Large intestine (tissue), 12 donors: ENCODE measurements at places on chromosomes 3 and 15.

- no peaks in the 10 kb centered on the region for H3K27me3 ChIP-seq
- peaks cover 70% of the 10 kb centered on the region for H3K4me1 ChIP-seq
- peaks cover 7% of the 10 kb centered on the region for H3K36me3 ChIP-seq
- H3K4me3 ChIP-seq = no peak overlapping the region
- peak; percentile 48 for DNase-seq
- peak overlapping the region; percentile 97 for H3K27ac ChIP-seq
Measured at GRCh38 chr15:64636556-64636955, 138.8 kb downstream of the RBPMS2 start.

GRCh38 chr15:83166218-83166617 is 41.4 kb downstream of the HDGFL3 start:
- H3K27me3 ChIP-seq = no peaks in the 10 kb centered on the region
- no peaks in the 10 kb centered on the region for H3K4me1 ChIP-seq
- DNase-seq = no peak
- H3K27ac ChIP-seq = no peak overlapping the region
- no peak overlapping the region for H3K4me3 ChIP-seq

GRCh38 chr3:8767667-8768363 is 1.6 kb downstream of the OXTR start:
- peak; percentile 43 for DNase-seq
- H3K4me1 ChIP-seq = peaks cover 11% of the 10 kb centered on the region
- H3K36me3 ChIP-seq = no peaks in the 10 kb centered on the region
- no peak overlapping the region for H3K27ac ChIP-seq
- H3K4me3 ChIP-seq = peak overlapping the region; percentile 19

- no peak overlapping the region for H3K27ac ChIP-seq
- no peaks in the 10 kb centered on the region for H3K4me1 ChIP-seq
- no peak overlapping the region for H3K4me3 ChIP-seq
- DNase-seq = no peak
- no peaks in the 10 kb centered on the region for H3K27me3 ChIP-seq
Measured at GRCh38 chr3:47856669-47857068, 53.7 kb downstream of the DHX30 start.

DNA sequence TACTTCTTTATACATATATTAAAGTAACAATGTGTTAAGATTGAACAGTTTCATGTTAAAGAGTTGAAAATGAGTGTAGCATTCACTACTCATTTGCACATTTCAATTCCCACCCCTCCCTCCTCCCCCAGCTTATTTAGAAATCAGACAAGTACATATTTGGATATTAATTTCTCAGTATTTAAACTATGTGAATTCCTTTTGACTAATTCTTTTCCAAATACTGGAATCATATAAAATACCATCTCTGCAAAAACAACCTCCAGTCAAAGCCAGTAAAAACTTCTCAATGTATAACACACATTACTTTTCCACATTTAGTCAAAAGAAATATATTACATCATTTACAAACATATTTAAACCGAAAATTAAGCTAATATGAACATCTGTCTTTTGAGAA is 25.5 kb upstream of the SHC4 start:
- H3K4me3 ChIP-seq = no peak overlapping the region
- H3K4me1 ChIP-seq = no peaks in the 10 kb centered on the region
- no peaks in the 10 kb centered on the region for H3K27me3 ChIP-seq
- no peak for DNase-seq

DNA sequence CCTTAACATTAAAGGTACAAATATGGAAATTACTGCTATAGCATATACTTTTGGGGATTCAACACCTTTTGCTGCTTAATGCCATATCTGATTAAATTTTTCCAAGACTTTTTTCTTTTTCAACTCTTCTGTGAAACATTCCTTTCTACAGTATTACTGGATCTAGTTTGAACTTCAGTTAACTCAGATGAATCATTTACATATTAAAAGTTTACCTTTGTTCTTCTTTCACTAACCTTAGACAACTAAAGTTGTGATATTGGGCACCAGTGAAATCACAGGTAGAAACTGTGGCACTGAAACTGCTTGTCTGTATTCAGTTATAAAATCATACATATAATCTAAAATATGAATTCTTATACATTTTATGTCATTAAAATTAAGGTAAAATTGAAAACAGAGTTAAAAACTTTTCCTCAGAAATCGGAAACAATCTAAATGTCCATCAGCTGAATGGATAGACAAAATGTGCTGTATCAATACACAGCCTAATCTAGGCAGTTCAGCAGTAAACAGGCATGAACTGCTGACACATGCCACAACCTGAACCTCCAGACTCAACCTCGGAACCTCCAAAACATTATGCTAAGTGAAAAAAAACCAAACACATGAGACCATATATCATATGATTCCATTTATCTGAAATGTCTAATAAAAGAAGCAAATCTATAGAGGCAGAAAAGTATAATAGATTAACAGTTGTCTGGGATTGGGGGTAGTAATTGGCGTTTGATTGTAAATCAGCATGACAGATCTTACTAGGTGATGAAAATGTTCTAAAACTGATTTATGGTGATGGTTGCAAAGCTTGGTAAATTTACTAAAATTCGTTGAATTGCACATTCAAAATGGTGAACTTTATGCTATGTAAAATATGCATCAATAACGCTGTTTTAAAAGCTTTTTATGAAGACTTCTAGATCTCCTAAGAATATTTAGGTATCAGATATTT is 50.0 kb downstream of the PPARG start:
- H3K27me3 ChIP-seq = no peaks in the 10 kb centered on the region
- H3K36me3 ChIP-seq = no peaks in the 10 kb centered on the region
- H3K27ac ChIP-seq = peak overlapping the region; percentile 5
- H3K4me1 ChIP-seq = no peaks in the 10 kb centered on the region
- DNase-seq = no peak

GRCh38 chr15:40044717-40045571 is 6.0 kb upstream of the SRP14 start:
- H3K36me3 ChIP-seq = no peaks in the 10 kb centered on the region
- H3K4me1 ChIP-seq = peaks cover 25% of the 10 kb centered on the region
- H3K27ac ChIP-seq = no peak overlapping the region
- no peak overlapping the region for H3K4me3 ChIP-seq
- DNase-seq = peak; percentile 87

DNA sequence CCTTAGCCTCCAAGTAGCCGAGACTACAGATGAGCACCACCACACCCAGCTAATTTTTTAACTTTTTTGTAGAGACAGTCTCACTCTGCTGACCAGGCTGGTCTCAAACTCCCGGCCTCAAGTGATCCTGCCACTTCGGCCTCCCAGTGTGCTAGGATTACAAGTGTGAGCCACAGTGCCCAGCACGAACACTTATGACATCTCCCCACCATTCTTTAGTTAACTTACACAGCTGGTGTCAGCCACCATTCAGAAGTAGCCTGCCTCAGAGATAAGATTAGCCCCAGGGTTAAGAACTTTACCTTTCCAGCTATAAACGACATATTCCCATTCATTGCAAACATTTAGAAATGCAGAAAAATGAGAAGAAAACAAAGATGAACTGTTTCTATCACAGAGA is 58.2 kb downstream of the TRPM7 start:
- H3K27ac ChIP-seq = no peak overlapping the region
- no peak overlapping the region for H3K4me3 ChIP-seq

GRCh38 chr3:49383387-49383786 is 25.2 kb upstream of the GPX1 start:
- H3K4me1 ChIP-seq = no peaks in the 10 kb centered on the region
- no peaks in the 10 kb centered on the region for H3K36me3 ChIP-seq
- no peak overlapping the region for H3K27ac ChIP-seq
- DNase-seq = no peak
- H3K27me3 ChIP-seq = no peaks in the 10 kb centered on the region

GRCh38 chr3:13296662-13297061 is 123.5 kb downstream of the NUP210 start:
- H3K27me3 ChIP-seq = peaks cover 22% of the 10 kb centered on the region
- H3K36me3 ChIP-seq = no peaks in the 10 kb centered on the region
- no peak overlapping the region for H3K4me3 ChIP-seq
- no peaks in the 10 kb centered on the region for H3K4me1 ChIP-seq
- DNase-seq = no peak
- no peak overlapping the region for H3K27ac ChIP-seq

DNA sequence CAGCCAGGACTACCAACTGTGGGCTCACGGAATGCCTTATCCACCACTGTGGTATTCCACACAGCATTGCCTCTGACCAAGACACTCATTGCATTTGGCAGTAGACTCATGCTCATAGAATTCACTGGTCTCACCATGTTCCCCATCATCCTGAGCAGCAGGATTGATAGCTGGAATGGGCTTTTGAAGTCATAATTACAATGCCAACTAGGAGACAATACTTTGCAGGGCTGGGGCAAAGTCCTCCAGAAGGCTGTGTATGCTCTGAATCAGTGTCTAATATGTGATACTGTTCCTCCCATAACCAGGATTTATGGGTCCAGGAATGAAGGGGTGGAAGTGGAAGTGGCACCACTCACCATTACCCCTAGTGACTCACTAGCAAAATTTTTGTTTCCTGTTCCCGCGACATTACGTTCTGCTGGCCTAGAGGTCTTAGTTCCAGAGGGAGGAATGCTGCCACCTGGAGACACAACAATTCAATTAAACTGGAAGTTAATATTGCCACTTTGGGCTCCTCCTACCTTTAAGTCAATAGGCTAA is 58.6 kb upstream of the CCDC80 start:
- no peaks in the 10 kb centered on the region for H3K27me3 ChIP-seq
- no peaks in the 10 kb centered on the region for H3K36me3 ChIP-seq
- DNase-seq = no peak
- H3K4me1 ChIP-seq = no peaks in the 10 kb centered on the region

DNA sequence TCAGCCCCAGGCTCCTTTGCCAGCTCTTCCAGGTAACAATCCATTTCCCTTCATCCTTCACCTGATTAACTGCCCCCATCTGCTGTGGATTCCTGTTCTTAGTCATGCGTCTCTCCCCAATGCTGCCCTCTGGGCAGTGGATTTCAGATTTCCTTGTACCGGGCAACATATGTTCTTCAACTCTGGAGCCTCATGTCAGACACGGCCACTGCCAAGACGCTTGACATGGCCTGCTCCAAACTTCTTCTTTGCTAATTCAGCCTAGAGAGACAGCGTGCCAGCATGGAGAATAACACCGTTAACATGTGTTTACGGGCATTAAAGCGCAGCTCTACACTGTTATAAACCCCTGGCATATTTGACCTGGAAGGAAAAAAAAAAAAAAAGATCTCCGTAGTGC is 1035.1 kb upstream of the NR2F2 start:
- DNase-seq = no peak
- no peak overlapping the region for H3K4me3 ChIP-seq
- H3K27me3 ChIP-seq = peaks cover 2% of the 10 kb centered on the region

GRCh38 chr3:177440456-177441104 is 243.3 kb upstream of the TBL1XR1 start:
- H3K27me3 ChIP-seq = no peaks in the 10 kb centered on the region
- no peaks in the 10 kb centered on the region for H3K36me3 ChIP-seq
- DNase-seq = no peak
- H3K27ac ChIP-seq = no peak overlapping the region

- H3K4me1 ChIP-seq = no peaks in the 10 kb centered on the region
- H3K36me3 ChIP-seq = no peaks in the 10 kb centered on the region
- H3K27ac ChIP-seq = no peak overlapping the region
- no peaks in the 10 kb centered on the region for H3K27me3 ChIP-seq
Measured at GRCh38 chr3:196440696-196441095, 8.5 kb upstream of the UBXN7 start.

DNA sequence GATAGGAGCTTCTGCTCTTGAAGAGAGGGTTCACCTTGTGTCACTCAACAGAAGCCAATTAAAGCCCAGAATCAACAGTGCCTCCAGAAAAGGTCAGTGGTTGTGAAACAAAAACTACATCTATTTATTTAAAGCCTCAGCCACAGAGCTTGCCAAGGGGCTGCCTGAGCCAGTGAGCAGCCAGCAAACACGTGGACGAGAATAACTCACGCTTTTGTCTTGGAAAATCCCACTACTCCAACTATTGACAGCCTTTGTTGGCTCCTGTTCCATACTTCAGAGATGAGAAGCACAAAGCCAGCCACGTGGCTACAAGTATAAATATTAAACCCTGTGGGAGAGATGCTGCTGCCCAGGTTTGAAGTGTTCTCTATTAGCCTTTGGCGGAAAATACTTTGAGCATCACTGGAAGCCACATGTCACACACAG is 10.3 kb downstream of the GPR156 start:
- H3K4me1 ChIP-seq = no peaks in the 10 kb centered on the region
- H3K27me3 ChIP-seq = peaks cover 3% of the 10 kb centered on the region
- no peak overlapping the region for H3K4me3 ChIP-seq
- DNase-seq = no peak
- no peaks in the 10 kb centered on the region for H3K36me3 ChIP-seq
- H3K27ac ChIP-seq = no peak overlapping the region

GRCh38 chr15:79209116-79209515 is 73.4 kb upstream of the ANKRD34C start:
- no peak overlapping the region for H3K27ac ChIP-seq
- H3K27me3 ChIP-seq = peaks cover 60% of the 10 kb centered on the region
- H3K4me3 ChIP-seq = no peak overlapping the region
- no peak for DNase-seq
- H3K36me3 ChIP-seq = no peaks in the 10 kb centered on the region

- no peak for DNase-seq
- H3K36me3 ChIP-seq = peaks cover 43% of the 10 kb centered on the region
- no peaks in the 10 kb centered on the region for H3K4me1 ChIP-seq
- no peak overlapping the region for H3K4me3 ChIP-seq
Measured at GRCh38 chr3:161253711-161254110, 32.6 kb downstream of the NMD3 start.

GRCh38 chr15:75036212-75036616 is 12.8 kb downstream of the PPCDC start:
- H3K27ac ChIP-seq = peak overlapping the region; percentile 64
- DNase-seq = peak; percentile 95
- H3K36me3 ChIP-seq = no peaks in the 10 kb centered on the region
- H3K4me1 ChIP-seq = peaks cover 32% of the 10 kb centered on the region

DNA sequence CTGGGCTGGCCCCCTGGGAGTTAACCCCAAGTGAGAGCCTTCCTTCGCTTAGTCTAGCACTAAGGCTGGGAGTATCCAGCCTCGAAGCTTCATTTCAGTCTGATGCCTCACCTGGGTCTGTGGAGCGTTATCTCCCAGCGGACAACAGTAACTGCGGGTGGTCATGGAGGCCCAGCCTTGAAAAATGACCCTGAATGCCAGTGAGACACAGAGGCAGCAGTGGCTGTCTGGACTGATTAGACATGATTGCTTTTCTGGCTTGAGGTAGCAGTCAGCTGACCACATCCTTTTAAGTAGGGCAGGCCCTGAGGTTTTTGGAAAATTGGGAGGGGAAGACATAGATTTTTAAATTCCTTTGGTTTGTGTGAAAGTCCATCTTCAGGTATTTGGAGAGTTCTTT is 28.2 kb upstream of the TRIM59 start:
- H3K36me3 ChIP-seq = no peaks in the 10 kb centered on the region
- H3K4me1 ChIP-seq = no peaks in the 10 kb centered on the region
- no peak overlapping the region for H3K27ac ChIP-seq
- DNase-seq = no peak
